ENCODE measurements at places on chromosomes 1 and 21. TPM values are rescaled to one million over a fixed set of nuclear protein-coding genes. Genes with fewer than 3 reads are reported as not detected.

GRCh38 chr1:217574265-217574949 lies 56.5 kb downstream of the GPATCH2 start:
- no peak for DNase-seq

Gene OLIG2
- not detected for total RNA-seq

GRCh38 chr1:26704629-26705028 lies 8.8 kb downstream of the ARID1A start:
- DNase-seq, result no peak

Gene ATF3
- 12.6 TPM for total RNA-seq

DNA sequence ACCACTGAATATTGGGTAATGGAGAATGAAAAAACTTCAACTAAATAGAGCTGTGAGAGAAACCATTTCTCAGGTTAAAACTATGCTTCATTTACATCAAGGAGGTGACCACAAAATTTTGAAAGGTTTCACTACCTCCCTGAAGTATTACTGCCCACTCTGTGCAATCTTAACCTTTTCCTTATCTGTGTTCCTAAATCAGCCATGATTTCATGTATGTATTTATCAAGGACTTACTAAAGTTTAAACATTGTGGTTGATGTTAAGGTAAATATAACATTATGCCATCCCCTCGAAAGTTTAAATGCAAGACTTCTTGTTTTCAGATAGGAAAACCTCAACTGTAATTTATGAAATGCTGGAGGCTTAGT lies 84.4 kb downstream of the CLEC20A start:
- no peak for DNase-seq

Gene ANKRD34A
- total RNA-seq, result 1.5 TPM

Gene AJAP1
- total RNA-seq, result 0.08 TPM

DNA sequence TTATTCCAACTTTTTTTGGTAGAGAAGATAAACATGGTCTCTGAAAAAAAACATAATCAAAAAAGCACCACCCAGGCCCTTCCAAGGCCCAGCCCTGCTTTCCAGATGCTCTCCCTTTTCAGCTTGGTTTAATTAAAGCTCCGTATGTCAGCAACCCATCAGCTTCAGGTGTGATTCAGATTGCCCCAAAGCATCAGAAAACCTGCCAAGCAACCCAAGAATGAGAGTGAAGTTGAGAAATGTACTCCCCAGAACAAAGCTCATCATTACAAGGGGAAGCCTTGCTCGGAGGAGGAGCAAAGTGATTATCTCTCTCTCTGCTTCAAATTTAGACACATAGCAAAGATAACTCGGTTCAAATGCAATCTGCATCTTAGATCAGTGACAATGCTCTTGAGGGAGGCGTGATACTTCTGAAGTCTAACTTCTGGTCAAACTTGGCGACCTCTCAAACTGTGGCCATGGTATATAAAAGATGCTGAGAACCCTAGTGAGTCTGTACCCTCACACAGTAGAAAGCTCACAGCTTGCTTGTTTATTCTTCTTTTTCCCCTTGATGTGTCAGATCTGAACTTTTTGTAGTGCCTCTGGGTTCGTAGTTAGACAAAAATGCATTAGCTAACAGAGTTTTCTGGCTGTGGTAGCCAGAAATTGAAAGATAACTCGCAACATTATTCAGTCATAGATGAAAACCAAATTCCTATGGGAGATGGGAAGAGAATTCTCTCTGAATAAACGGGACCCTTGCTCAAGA lies 63.3 kb upstream of the ZC3H11B start:
- no peak for DNase-seq

GRCh38 chr1:184222652-184223052 lies 164.2 kb upstream of the C1orf21 start:
- no peak for DNase-seq

- no peak for DNase-seq
These were observed 101.3 kb downstream of the IER5 start for GRCh38 chr1:181189691-181190363.

Gene FAM110D
- 3.8 TPM for total RNA-seq

GRCh38 chr1:195934817-195935553 lies 673.3 kb downstream of the KCNT2 start:
- DNase-seq, result no peak

- DNase-seq, result no peak
These were observed 35.5 kb upstream of the ZNF362 start for GRCh38 chr1:33220676-33221384.

- DNase-seq, result no peak
These were observed 200.9 kb downstream of the FOXD2 start for GRCh38 chr1:47638713-47639112.

GRCh38 chr1:109259674-109260557 lies 10.6 kb downstream of the CELSR2 start:
- DNase-seq, result no peak

DNA sequence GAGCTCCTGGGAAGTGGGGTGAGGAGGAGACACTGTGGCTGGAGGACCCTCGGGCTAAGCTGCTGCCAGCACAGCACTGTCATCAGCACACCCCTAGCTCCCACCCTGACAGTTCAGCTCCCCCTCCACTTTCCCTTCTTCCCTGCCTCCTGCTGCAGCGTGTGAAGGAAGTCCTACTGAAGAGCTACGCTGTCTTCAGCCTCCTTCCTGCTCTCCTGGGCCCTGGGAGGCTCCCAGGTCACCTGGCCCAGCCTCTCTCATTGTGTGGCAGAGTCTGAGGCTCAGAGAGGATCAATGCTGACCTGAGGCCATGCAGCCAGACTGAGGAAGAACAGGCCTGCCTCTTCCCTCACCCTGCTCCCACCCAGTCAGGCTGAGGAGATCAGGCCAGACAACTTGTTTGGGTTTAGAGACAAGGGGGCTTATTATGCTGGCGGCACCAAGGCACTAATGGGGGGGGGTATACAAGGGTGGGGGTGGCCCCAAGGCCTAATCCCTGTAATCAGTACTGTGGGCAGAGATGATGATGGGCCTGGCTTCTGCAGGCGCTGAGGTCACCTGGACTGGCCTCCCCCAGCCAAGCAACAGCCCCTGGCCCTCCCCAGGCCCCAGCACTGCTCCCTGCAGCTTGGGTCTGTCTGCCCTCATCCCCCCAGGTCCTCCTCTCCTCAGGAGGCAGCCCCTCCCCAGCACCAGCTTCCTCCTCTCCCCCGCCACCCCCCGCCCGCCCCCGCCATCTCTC lies 9.1 kb downstream of the NES start:
- no peak for DNase-seq

- DNase-seq, result no peak
These were observed 41.5 kb upstream of the DUSP10 start for GRCh38 chr1:221783437-221783836.

Gene PTPRC
- 5.5 TPM for total RNA-seq

Gene KCNE1
- 3.8 TPM for total RNA-seq

DNA sequence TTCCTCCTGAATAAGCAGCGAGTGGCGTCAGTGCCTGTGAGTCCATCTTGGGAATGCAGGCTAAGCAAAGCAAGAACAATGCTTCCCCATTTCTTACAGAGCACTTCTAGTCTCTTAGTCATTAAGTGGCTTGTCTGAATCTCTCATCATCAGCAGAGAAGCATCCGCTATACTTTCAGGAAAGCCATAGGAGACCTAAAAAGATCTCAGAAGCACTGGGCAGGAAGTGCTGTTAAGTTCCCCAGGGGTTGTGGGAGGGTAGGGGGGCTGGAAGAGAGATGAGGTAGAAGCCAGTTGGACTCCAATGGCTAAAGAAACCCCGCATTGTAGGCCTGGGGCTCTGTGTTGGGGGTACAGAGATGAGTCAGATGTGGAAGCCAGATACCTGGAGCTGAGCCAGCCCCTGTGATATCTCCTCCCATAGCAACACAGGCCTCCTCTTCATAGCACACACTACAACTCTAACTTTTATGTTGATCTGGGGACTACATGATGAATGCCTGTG lies 44.9 kb downstream of the SYT6 start:
- DNase-seq, result no peak

DNA sequence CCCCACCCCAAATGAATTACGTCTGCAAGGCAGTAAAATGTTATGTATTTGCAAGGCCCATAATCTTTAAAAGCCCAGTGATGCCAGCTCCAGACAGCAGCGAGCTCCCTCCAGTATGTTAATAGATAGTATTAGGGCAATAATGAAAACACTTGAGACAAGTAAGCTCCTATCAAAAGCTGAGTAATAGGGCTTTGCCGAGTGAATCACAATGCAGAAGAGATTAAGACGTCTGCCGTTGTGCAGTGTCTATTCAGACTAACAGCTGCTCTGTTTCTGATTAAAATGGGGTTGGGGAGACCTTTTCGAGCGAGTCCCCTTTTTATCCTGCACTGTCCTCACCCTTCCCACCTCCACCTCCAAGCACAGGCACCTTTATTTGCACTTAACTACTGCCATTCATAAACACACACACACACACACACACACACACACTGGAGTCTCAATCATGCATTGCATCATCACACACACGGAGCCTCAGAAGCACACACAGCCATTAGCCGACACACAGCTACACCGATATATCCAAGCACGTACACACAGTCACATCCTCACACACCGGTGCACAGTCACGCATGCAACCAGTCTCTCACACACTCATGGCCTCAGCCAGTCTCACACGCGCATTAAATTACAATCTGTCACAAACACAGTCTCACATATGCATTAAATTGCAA lies 46.0 kb upstream of the FOXO6 start:
- DNase-seq, result no peak

DNA sequence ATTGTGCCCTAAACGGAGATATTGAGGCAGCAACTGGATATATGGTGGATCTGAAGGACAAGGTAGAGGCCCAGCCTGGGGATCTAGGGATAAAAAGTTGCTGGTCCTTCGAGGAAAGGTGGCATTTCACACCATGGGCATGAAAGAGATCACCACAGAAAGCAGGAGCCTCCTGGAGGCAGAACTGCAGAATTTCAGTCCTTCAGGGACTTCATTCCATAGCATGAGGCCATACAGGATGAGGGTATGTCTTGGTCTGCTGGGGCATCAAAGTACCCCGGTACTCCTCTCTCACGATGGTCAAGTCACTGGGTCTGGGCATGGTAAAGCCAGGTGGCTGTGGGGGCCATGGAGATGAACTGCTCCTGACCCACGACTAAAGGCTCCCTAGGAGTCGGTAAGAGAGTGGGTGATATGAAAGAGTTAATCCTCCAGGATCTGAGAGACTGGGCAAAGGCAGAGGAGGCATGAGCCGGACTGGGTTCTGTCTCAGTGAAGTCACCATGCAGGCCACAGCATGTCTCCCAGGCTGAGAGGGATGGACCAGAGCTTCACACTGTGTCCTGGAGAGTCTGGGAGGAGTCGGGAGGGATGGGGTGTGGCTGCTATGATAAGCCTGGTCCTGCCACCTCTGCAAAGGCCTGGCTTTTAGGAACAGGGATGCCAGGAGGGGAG lies 5.8 kb upstream of the SPRR5 start:
- no peak for DNase-seq

DNA sequence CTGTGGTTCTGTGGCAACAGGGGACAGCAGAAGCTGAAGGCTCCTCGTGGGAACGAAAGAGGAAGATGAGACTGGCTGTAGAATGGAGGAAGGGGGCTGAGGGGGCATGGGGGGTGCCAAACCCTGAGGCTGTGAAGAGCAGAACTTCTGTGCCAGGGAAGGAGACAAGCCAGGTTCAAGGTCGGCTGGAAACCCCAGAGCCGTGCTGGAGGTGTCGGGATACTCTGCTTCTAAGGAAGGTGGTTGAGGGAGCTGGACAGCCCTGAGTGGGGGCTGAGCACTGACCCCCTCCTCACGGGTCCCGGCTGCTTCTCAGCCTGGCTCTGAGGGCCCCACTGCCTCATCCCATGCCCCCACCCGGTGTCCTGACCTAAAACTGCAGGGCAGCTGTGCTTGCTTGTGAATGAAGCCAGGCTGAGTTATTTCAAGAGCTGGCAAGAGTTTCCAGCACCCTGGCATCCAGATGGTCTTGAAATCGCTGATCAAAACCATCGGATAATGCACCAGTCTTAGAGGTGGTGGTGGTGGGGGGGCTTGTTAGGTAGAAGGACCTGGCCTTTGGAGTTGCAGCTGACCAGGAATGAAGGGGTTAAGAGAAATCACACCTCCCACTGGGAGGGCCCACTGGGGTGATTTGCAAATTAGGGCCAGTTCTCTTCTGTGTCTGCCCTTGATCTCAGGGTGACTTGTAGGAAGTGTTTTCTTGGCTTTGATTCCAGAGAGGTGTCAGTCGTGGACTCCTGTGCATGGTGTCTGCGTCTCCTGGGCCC lies 218.9 kb upstream of the C1orf174 start:
- no peak for DNase-seq

DNA sequence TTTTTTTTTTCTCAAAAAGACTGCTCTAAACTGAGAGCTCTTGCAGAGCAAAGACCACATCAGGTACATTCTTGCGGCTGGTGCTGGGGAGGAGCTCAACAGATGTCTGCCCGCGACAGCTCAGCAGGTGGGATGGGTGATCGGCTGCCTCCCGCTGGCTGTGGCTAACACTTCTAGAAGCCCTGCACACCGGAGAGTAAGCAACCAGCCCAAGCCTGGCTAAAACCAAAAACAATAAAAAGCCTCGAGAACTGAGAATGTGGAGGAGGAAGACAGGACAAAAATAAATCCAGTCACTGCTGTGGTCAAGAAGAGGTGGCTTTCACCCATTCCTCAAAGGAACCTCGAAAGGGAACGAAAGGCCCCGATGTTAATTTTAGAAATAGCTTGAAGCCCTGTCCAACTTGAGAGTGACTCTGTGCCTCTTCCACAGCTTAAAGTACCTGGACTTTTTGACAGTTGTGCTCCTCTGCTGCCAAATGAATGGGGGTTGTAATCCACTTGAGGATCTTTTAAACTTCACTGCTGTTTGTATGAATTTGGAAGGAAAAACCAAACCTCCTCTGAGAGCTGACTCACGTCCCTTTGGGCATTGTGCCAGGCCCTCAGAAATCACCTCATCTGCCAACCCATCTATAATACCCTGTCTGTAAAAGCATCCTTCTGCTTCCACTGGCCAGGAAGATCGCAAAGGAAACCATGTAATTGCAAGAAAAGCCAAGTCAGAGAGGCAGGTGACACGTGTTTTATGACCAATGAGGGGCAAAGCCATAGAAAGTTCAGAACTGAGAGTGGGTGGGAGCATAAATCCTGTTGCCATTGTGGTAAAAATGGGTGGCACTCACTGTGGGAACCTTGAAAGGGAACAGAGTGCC lies 78.6 kb downstream of the KCNN3 start:
- DNase-seq, result no peak

- DNase-seq, result peak; percentile 57
These were observed 1.3 kb downstream of the KDM5B start for GRCh38 chr1:202806845-202807450.

DNA sequence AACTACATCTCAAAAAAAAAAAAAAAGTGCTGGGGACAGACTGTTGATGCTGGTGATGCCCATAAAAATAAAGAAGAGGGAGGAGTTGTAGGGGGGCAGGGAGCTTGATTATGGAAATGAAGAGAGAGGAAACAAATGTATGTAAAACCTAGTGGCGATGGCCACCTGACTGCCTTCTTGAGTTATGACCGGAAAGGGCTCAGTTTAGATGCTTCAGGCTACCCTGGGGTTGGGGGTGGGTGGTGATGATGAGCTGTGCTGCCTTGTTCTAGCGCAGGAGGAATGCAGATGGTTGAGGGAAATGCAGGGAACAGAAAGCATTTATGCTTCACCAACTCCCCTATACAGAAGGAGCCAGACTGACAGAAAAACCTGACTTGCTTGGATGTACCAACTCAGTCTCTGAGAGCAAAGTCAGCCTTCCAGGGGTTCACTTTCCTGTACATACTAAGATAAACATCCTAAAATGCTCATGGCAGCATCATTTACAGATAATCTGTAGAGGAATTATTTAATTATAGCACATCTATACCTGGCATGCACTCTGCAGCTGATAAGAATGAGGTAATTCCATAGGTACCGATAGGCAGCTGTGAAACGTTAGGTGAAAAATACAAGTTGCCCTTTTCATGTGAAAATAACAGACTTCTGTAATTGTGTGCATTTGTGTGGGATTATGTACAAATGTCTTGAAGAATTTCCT lies 8.0 kb upstream of the BCAR3 start:
- DNase-seq, result no peak

Data from right atrium auricular region (tissue), 2 donors.